Fibroblast of pulmonary artery (primary cell): ENCODE measurements at places on chromosomes 7 and 10.

DNA sequence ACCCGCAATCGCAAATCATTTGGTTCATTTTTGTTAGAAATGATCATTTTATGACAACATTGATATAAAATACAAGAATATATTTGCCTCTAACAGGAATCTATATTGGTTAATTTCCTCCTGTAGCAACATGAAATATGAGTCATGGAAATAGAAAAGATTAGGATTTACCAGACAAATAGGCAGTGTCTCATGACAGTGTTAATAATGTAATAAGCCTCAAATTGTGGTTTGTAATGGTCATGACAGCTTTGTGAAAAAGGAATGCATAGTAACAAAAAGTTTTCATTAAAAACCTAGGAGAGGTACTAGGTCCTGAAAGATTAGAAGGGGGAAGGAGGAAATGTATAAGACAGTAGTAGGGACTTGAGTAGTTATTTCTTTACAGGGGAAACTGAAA, 7.9 kb upstream of the SLK start:
- DNase-seq = peak; percentile 39

- no peak for DNase-seq
These were observed 206.7 kb downstream of the POU6F2 start for GRCh38 chr7:39184391-39184790.

GRCh38 chr7:1530946-1531262, 402 bp downstream of the MAFK start:
- no peak for DNase-seq

DNA sequence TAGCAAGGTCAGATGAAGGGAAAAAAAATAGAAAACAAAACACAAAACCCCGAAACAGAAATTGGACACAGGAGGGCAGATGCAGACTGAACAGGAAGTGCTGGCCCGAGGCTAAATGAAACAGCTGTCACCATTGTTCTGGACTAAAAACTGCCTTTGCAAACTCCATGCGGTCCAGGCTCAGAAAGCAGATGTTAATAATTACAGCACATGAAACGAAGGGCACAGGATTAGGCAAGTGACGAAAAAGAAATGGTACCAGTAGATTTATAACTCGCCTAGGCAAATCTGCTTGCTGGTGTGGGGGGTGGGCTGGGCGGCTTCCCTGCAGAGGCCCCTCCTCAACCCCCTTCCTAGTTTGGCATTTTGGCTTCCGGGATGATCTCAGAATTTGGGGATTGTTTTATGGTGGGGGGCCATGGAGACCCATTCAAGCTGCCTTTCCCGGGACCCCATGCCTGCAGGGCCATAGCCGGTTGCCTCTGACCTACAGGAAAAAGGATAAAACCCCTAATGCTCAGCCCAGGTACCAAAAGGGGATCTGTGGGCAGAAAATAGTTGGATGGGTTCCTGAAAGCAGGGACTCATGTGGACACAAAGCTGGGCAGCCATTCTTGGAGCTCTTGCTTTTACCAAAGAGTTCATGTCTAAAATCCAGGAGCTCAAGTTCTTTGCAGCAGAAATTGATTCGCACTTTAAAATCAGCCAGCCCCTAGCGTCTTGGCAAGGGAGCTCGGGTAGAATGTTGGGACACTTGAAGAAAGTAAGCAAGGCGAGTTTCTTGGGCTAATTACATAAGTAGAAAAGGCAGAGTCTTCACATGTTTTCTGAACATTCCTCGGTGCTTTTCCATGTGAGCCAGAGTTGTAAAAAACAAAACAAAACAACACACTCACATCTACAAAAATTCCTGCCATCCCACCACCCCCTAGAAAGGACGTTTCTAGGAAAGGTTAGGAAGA, 39.0 kb upstream of the EMX2 start:
- DNase-seq = peak; percentile 21

DNA sequence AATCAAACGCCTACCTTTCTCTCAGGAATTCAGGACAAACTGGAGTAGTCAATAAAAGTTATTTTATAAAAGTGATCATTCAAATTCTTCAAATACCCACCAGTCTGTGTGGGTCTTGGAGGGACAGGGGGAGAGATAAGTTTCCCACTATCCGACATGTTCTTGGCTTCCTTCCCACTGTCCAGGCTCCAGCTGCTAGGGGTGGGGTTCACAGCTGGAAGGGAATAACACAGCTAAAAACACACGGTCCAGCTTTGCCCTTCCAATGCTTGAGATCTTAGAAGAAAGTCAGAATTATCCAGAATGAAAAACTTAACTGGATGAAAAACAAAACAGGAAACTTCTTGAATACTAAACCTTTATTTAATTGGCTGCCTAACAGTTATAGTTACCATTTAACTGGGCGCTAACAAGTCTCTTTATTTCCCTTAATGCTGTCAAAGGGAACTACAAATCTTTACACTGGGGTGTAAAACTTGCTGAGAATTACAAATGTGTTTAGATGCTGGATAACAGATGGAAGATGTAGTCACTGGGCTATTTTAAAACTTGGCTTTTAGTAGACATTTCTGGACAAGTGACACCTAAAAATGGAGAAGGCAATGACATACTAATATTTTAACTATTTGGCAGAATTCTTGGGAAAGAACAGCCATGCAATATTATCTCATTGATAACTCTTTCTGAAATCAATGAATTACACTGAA, 172.8 kb upstream of the IMMP2L start:
- DNase-seq = no peak

- DNase-seq = no peak
These were observed 74.4 kb upstream of the LSM8 start for GRCh38 chr7:118109607-118110006.

DNA sequence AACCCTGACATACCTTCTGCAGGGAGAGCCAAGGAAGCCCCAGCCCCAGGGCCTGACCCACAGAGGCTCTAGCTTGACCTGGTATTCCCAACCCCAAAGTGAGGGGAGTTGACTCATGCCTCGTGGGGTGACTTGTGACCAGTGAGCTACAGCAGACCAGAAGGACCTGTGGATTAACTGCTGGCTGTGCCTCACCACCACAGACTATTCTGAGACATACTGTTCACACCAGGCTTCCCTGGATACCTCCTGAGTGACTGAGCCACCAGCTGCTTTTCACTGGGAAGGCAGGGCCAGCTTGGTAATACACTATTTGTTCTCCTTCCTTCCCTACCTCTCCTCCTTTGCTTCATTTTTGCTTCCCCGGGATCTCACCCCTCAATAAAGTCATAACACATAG, 7.3 kb downstream of the PLXNA4 start:
- no peak for DNase-seq

DNA sequence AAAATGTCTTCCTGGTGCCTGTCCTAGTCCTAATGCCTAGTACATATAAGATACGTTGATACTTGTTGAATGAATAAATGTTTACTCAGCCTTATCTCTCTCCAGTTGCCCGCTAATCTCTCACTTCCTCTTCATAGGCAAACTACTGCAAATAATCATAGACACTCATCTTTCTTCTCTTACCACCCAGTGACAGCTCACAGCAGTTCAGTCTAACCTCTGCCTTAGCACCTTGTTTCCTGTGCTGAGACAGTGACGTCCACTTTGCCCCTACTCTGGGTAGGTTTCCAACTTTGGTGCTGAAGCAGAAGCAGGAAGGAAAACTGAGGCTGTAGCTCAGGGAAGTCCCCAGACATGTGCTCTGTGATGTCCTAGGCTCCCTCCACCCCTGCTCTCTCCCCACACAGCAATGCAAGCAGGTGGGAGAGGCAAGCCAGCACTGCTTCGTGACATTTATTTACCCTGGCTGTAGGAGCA, 45.5 kb upstream of the RHOBTB1 start:
- no peak for DNase-seq

DNA sequence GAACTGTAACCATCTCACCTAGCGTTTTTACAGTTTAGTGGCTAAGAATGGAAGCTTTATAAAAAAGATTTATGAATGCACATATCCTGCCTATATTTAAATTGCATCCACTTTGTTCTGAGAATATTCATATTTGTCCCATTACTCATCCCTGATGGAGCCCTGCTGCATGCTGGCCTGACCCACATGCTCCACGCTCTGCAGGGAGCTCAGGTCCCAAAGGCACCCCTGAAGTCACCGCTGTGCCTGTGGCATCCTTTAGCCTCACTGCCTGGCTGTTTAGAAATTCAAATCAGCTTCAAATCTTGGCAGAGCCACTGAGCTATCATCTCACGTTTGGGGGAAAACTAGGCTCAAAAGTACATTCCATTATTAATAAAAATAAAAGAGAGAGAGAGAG, 24.4 kb downstream of the C10orf90 start:
- peak; percentile 3 for DNase-seq

DNA sequence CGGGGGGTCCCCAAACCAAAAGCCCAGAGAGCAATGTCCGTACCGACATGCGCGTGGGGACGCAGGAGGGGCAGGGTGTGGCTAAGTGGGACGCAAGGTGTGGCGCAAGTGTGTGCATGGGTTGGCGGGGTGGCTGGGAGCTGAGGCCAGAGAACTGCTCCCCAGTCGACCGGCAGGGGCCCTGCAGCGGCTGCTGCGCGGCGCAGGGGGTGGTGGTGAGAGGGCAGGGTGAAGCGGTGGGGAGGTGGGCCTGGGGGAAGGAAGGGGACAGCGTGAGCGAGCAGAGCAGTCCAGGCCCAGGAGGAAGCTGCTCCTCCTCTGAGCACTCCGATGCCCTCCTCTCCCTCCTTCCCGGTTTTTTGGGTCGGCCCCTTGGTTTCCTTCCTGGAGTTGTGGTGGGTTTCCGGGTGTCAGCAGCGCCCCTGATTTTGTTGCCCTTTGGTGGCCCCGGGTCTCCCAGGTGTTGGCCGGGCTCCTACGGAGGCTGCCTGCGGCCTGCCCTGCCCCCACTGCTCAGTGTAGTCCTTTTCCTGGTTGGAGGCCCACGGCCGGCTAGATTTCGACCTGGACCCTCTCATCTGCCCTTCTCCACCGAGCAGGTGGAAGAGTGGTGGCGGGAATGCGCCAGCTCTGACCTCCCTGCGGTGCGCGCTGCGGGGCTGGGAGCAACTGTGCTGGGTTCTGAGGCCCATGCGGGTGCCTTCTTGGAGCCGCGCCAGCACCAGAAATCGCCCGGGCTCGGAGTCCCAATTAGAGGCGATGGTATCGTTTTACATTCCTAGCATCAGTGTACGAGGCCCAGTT, 40.5 kb upstream of the COMTD1 start:
- DNase-seq = no peak

GRCh38 chr10:88913127-88913526, 33.1 kb downstream of the STAMBPL1 start:
- no peak for DNase-seq

- peak; percentile 97 for DNase-seq
These were observed 216.5 kb upstream of the MKLN1 start for GRCh38 chr7:131111081-131111576.

DNA sequence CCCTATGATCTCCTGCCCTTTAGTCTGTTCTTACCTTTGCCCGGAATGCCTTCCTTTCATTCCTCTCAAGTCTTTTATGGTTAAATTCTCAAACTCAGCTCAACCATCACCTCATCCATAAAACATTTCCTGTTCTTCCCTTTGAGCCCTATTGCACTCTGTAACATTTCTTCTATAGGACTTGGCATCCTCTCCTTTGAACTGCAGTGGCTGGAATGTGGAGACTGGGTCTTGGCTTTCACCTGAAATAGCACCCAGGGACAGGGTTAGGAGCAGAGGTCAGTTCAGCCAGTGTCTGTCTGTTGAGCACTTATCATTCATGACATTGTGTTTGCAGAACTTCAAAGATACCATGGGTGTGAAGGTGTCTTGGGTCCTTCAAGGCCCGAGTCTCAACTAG, 7.2 kb downstream of the NFE2L3 start:
- DNase-seq = peak; percentile 55

GRCh38 chr10:114694752-114695151, 36.7 kb upstream of the ABLIM1 start:
- peak; percentile 41 for DNase-seq

- no peak for DNase-seq
These were observed 218.3 kb downstream of the FAM107B start for GRCh38 chr10:14556285-14556956.

DNA sequence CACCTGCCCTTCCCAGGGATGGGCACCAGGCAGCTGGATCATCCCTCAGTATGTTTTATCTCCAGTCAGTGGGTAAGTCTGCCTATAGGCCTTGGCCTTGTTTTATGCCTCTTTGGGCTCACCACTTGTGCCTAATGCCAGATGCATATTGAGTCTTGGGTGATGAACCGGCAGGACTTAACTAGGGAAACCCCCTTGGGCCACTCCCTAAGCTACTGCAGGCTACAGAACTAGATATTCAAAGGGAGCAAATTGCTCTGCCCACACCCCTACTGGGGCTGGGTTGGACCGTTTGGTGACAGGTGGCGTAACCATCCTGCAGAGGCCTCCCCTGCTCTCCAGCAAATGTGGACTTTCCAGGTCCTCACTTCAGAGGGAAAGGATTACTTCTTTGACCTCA, 115.7 kb upstream of the GDF10 start:
- no peak for DNase-seq

- peak; percentile 15 for DNase-seq
These were observed 169.5 kb downstream of the TMEM26 start for GRCh38 chr10:61283481-61284221.
